ENCODE measurements at places on chromosomes 4 and X.

GRCh38 chr4:152778656-152779512 lies 646 bp downstream of the TIGD4 start:
- H3K4me1 ChIP-seq, result peaks cover 41% of the 10 kb centered on the region
- peak overlapping the region; percentile 94 for H3K4me3 ChIP-seq
- peak; percentile 31 for DNase-seq
- peak overlapping the region; percentile 93 for H3K27ac ChIP-seq
- H3K27me3 ChIP-seq, result peaks cover 29% of the 10 kb centered on the region

DNA sequence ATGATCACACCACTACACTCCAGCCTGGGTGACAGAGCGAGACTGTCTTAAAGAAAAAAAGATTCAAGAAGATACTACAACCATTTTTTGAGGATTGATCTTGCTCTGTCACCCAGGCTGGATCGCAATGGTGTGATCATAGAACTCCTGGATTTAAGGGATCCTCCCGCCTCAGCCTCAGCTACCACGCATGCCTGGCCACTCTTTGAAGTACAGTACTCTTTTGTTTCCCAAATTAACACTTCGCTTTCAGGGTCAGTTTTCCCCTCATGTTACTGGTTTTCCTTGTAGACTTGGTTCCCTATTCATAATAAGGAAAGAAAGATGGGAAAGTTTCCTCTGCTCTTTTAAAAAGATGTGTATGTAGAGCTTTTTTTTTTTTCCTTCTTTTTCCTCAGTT lies 34.3 kb downstream of the FHIP1A start:
- no peaks in the 10 kb centered on the region for H3K36me3 ChIP-seq
- no peak for DNase-seq
- no peak overlapping the region for H3K4me3 ChIP-seq
- H3K27me3 ChIP-seq, result peaks cover 14% of the 10 kb centered on the region
- no peaks in the 10 kb centered on the region for H3K4me1 ChIP-seq
- H3K27ac ChIP-seq, result no peak overlapping the region

DNA sequence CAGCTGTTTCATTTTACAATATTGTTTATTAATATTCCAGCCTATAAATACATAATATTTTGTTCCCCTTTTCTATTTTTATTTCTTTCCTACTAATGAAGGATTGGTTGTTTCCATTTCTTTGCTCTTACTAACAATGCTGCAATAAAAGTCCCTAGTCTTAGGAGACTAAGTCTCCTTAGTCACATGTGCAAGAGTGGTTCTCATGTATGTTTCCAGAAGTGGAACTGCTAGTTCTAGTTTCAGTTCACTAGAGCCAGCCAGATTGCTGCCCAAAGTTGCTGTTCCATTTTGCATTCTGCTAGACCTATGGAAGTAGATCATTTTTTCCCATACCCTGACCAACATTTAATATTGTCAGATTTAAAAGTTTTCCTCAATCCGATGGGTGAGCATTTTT lies 44.3 kb downstream of the CNGA1 start:
- H3K36me3 ChIP-seq, result no peaks in the 10 kb centered on the region
- H3K4me1 ChIP-seq, result no peaks in the 10 kb centered on the region
- no peak overlapping the region for H3K4me3 ChIP-seq

DNA sequence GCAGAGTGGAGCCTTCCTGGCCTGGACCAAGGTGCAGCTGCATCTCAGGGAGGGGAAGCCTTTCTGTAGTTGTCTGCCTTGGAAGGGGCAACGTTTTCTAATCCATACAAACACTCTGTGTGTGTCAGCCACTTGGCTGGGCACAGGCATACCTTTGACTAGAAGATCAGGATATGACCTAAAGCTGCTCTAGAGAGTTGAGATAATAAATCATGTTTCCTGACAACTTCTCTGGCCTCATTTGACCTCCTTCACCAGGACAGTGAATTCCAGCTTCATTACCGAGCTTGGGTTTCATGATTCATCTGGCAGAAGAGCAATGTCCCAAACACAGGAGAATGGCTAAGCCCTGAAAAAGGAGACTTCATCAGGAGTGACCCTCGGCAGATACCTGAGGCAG lies 89.6 kb upstream of the KIT start:
- no peaks in the 10 kb centered on the region for H3K27me3 ChIP-seq
- no peak for DNase-seq
- no peak overlapping the region for H3K4me3 ChIP-seq
- H3K36me3 ChIP-seq, result no peaks in the 10 kb centered on the region
- no peak overlapping the region for H3K27ac ChIP-seq

GRCh38 chr4:184649971-184650855 lies 675 bp downstream of the PRIMPOL start:
- no peak for DNase-seq
- H3K4me3 ChIP-seq, result peak overlapping the region; percentile 87
- peaks cover 56% of the 10 kb centered on the region for H3K4me1 ChIP-seq
- peaks cover 45% of the 10 kb centered on the region for H3K36me3 ChIP-seq
- no peaks in the 10 kb centered on the region for H3K27me3 ChIP-seq

DNA sequence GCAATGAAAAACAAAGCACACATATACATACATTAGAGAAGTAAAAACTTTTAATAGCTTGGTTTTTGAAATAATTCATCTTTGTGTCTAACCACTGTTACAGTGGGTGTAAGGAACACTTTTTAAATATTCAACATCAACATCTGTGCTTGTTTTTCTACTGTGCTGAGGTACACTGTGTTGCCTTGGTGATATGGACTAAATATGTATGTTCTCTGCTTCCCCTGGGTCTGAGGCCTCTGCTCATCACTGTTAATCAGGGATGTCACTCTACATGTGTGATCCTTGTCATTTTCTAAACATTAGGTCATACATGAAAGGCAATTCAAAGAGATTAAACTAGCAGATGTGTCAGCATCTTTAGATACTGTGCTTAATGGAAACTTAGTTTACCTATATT lies 10.9 kb downstream of the MCTS1 start:
- no peaks in the 10 kb centered on the region for H3K4me1 ChIP-seq
- H3K27ac ChIP-seq, result no peak overlapping the region
- H3K4me3 ChIP-seq, result no peak overlapping the region

DNA sequence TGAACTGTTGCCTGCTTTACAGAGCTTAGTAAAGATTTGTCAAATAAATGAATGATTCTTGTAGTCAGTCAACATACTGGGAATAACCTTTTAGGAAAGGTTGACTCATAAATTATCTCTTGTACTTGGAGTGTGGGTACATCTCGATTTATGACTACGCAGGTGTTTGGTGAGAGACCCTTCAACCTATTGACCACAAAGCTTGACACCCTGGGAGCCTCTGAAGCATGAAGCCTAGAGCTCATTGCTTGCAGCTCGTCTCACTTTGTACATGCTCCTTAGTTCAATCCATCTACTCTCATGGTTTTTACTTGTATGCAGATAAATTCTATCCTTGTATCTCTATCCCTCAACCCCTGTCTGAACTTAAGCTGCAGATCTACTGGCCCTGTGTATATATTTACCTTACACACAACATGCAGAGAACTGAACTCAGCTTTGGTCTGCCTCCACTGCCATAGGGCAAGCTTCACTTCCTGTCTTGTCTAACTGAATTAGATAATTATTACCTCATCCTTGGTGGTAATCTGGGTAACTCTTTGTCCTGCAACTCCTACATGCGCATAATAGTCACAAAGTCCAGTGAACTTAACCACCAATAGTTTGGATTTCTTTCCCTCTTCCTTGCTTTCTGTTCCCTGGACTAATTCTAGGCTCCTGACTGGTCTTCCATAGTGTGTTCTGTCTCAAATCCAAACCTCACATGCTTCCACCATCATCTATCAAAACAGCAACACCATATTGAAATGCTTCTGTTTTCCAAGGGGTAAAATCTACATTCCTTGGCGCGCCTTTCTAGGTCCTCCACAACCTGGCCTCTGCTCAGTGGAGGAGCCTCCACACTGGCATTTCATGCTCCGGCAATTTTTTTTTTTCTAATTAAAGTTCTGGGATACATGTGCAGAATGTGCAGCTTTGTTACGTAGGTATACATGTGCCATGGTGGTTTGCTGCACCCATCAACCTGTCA lies 32.2 kb upstream of the FAT1 start:
- no peaks in the 10 kb centered on the region for H3K27me3 ChIP-seq
- H3K4me3 ChIP-seq, result no peak overlapping the region
- no peaks in the 10 kb centered on the region for H3K36me3 ChIP-seq

DNA sequence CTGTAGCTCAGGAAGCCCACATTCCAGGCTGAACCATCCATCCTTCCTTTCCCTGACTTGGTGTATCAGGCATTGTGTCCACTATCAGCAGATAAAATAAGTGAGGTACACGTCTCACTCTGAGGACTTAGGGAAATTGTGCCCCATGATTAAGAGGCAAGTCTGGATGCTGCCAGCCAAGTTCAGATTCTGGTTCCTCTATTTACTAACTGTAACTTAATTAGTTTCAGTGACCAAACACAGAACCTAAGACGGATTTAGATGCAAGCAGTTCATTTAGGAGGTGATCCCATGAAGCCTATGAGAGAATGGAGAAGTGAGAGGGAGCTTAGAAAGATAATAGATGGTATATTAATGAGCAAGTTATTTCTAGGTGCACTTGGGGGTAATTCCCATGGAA lies 56.6 kb upstream of the PACRGL start:
- peaks cover 4% of the 10 kb centered on the region for H3K27me3 ChIP-seq
- H3K27ac ChIP-seq, result no peak overlapping the region
- H3K4me3 ChIP-seq, result no peak overlapping the region
- H3K36me3 ChIP-seq, result no peaks in the 10 kb centered on the region

- no peak overlapping the region for H3K27ac ChIP-seq
- no peaks in the 10 kb centered on the region for H3K36me3 ChIP-seq
- no peak for DNase-seq
- H3K4me3 ChIP-seq, result no peak overlapping the region
- peaks cover 20% of the 10 kb centered on the region for H3K4me1 ChIP-seq
Measured at GRCh38 chr4:98689507-98690174, 31.2 kb upstream of the TSPAN5 start.

DNA sequence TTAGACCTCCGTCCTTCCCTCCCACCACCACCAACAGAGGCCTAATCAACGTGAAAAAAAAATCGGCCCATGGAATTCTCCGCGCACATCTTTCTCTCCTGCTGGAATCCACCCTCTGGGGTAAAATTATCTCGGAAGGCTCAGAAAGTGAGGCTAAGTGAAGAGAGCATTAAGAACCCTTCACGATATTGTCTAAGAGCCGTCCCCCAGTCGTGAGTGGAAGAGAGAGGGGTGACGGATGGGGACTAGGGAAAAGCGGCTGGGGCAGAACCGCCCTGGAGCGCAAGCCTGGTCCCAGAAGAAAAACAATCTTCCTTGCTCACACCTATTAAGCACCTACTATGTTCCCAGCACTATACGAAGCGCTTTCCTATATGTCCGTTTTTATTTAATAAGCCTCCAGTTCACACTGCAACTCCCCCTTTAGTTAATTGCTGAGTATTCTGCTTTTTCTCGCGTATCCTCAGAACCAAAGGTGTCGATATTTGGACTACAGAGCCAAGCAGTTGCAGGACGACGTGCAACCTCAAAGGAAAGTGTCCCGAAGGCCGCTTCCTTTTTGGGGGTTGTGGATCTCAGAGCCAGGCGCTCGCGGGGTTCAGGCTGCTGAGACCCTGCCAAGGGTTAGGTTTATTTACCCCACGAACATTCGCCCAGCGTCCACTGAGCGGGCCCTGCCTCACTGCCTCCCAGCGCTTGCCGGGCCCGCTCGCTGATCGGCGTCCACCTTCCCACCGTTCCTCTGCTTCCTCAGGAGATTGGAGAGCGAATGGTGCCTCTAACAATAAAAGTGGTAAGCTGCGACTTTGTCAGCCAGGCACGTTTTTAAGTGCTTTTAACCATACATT lies 889 bp downstream of the MGARP start:
- H3K4me1 ChIP-seq, result peaks cover 19% of the 10 kb centered on the region
- DNase-seq, result no peak
- peak overlapping the region; percentile 63 for H3K4me3 ChIP-seq
- no peak overlapping the region for H3K27ac ChIP-seq

GRCh38 chrX:71052721-71053120 lies 15.4 kb downstream of the SNX12 start:
- no peak for DNase-seq
- peak overlapping the region; percentile 31 for H3K27ac ChIP-seq
- H3K4me3 ChIP-seq, result peak overlapping the region; percentile 65
- peaks cover 15% of the 10 kb centered on the region for H3K36me3 ChIP-seq
- H3K4me1 ChIP-seq, result peaks cover 16% of the 10 kb centered on the region
- H3K27me3 ChIP-seq, result no peaks in the 10 kb centered on the region

- no peak overlapping the region for H3K27ac ChIP-seq
- no peaks in the 10 kb centered on the region for H3K4me1 ChIP-seq
- H3K36me3 ChIP-seq, result no peaks in the 10 kb centered on the region
- H3K27me3 ChIP-seq, result no peaks in the 10 kb centered on the region
- no peak for DNase-seq
Measured at GRCh38 chrX:118156254-118156952, 39.8 kb upstream of the KLHL13 start.

GRCh38 chr4:60992037-60992436 lies 208.1 kb upstream of the ADGRL3 start:
- no peaks in the 10 kb centered on the region for H3K36me3 ChIP-seq
- H3K4me3 ChIP-seq, result no peak overlapping the region
- H3K27ac ChIP-seq, result no peak overlapping the region
- H3K27me3 ChIP-seq, result no peaks in the 10 kb centered on the region

DNA sequence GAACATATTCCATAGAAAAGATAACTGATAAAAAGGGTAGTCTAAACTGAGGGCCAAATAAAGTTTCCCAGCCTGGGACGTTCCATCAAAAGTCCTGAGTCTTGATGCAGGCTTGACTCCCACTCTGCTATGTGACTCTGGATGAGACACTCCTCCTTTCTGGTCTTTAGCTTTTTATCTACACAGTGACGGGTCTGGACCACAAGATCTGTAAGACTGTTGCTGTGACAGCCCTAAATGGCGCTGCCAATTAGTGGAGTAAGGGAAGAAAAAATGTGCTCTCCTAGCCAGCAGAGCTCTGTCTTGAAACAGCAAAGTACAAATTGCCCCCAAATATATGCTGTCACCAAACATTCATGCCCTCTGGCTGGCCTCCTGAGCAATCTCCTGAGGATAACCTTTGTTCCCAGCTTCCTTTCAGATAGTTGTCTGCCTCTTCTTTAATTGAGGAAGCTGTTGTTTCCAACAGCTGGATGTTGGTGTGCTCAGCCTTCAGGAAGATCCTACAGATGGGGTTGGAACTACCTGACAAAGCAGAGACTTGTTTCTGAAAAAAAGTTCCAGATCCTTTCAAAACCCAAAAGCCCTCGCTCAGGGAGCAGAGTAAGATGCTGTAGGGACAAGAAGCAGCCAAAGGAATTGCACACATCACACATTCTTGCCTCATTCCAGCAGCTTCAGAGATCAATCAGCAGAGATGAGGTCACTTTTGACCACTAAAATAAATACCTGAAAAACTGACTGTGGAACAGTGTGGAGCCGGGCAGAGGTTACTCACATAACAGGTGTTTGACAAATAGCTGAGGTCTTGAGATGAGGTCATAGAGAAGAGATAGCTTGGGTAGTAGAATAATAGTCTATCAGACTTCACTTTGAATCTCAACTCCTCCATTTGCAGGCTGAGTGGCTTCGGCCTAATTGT lies 383.4 kb upstream of the FGF13 start:
- DNase-seq, result no peak
- H3K36me3 ChIP-seq, result no peaks in the 10 kb centered on the region
- no peaks in the 10 kb centered on the region for H3K27me3 ChIP-seq

All from activated CD4-positive, alpha-beta T cell treated with anti-CD3 and anti-CD28 coated beads, Interleukin-2, amount 10 ng/mL, durations not matched to agents 7 days and 5 days (primary cell).